CD4-positive, alpha-beta T cell treated with Interleukin-10 for 1 hour (primary cell): ENCODE measurements at places on chromosomes 7 and 10.
A peak's percentile ranks its signal among the peaks of the same experiment; 100 is the strongest.

DNA sequence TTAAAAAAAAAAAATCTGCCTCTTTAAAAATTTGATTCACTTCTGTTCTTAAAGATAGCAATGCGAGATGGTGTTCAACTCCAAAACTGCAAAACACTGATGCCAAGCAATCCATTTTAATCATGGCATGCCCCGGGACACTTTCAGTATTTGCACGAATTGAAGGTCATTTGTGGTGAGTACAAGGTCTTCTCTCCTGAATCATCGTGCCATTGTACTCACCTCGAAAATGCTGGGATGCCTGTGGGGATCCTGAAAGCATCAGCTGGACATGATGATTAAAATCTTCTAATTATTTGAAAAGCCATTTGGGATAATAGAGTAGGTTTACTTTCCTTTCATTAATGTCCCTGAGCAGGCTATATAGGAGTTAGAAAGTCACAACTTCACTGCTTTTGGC is 125.1 kb upstream of the NRP1 start:
- DNase-seq = no peak

DNA sequence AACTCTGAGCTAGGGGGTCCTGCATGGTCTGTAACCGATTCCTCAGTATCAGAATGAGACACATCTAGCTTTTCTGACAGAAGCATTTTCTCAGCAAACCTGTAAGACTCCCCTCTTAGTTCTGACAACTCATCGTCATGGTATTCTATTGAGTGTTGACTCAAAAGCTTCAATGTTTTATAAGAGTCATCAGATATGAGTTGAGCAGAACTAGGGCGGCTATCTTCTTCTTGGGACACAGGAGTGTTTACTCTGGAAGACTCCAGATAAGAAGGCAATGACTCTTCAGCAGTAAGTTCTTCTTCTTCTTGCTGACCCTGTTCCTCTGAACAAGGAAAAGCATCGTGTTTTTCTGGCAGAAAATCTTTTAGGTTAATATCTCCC is 167.0 kb upstream of the CCDC6 start:
- DNase-seq = no peak

DNA sequence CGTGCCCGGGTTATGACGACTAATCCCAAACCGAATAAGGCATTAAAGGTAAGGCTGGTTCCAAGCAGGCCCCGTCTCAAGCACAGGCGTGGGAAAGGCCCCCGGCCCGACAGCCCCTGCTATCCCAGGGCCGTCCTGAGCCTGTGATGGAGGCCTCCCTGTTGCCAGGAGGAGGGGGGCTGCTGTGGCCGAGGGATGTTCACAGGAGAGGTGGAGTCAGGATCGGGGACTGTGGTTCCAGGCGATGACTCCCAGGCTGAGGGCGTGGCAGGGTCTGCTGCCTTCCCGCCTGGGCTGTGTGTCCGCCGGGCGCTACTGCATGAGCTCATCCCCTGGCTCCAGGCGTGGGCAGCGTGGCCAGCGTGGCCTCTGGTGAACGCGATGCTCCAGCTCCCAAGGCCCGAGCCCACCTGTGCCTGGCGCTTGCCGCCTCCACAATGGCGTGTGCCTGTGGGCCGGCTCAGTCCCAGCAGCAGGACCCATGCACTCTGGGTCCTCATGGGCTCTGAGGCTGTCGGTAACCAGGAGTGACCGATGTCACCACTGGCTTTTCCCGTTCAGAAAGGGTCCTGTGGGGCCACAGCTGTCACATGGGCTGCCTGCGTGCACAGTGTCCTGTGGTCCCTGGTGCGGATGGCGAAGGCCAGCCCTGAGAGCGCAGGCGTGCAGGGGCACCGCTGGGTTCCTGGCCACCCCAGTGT is 8.8 kb downstream of the MAFK start:
- DNase-seq = no peak

GRCh38 chr7:30994206-30995100 is 30.7 kb downstream of the GHRHR start:
- no peak for DNase-seq

- DNase-seq = no peak
These were observed 137.7 kb downstream of the ETV1 start for GRCh38 chr7:13851736-13852135.

GRCh38 chr7:46317256-46317655 is 396.2 kb upstream of the IGFBP3 start:
- no peak for DNase-seq

DNA sequence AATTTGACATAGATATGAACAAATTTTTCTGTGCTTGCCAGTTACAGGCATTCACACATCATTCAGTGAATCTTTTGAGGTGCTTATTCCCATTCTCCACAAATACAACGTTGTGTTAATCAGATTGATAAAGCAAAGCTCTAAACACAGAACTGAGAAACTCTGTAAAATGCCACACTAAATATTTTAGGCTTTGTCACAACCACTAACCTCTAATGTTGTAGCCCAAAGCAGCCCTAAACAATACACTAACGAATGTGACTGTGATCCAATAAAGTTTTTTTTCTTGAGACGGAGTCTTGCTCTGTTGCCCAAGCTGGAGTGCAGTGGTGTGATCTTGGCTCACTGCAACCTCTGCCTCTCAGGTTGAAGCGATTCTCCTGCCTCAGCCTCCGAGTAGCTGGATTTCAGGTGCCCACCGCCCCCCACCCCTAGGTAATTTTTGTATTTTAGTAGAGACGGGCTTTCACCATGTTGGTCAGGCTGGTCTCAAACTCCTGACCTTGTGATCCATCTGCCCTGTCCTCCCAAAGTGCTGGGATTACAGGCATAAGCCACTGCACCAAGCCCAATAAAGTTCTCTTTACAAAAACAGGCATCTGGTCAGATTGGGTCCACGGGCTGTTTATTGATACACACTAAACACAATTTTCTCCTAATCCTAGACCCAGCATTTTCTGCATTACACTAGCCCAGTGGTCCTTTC is 6.9 kb downstream of the CYCS start:
- no peak for DNase-seq

- peak; percentile 51 for DNase-seq
These were observed 23.5 kb upstream of the CARD11 start for GRCh38 chr7:3067193-3067592.

GRCh38 chr7:67512481-67512880 is 515.8 kb downstream of the TYW1 start:
- no peak for DNase-seq

GRCh38 chr10:78572565-78572964 is 496.2 kb upstream of the ZMIZ1 start:
- DNase-seq = no peak

DNA sequence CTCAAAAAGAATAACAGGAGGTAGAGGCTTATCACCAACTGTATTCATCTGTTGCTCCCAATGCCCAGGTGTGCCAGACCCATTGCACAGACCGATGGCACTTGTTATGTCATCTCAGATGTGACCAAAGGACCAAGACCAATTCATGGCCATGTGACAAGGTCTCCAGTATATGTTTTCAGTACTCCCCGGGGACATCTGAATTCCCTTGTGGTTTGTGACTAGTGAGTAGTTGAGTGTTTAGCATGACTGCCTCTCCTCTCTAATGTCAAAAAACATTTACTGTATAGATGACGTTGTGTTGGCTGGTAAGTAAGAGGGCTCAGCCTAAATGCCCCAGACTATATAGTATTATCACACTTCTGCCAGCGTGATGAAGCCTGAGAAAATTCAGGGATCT is 202.1 kb upstream of the SMIM30 start:
- no peak for DNase-seq

DNA sequence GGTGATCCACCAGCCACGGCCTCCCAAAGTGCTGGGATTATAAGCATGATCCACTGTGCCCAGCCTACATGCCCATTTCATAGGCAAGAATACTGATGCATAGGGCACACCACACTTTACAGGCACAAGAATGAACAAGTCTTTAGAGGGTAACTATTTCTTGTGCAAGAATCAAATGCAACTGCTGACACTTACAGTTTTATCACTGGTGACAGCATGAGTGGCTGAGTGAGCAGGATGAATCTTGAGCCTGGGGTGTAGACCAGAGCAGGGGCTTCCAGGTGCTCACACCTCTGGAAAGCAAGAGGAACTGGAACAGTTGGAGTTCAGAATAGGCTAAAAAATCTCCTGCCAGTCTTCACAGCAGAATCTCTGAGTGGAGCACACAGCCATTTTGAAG is 287.5 kb downstream of the KCNMA1 start:
- DNase-seq = no peak

DNA sequence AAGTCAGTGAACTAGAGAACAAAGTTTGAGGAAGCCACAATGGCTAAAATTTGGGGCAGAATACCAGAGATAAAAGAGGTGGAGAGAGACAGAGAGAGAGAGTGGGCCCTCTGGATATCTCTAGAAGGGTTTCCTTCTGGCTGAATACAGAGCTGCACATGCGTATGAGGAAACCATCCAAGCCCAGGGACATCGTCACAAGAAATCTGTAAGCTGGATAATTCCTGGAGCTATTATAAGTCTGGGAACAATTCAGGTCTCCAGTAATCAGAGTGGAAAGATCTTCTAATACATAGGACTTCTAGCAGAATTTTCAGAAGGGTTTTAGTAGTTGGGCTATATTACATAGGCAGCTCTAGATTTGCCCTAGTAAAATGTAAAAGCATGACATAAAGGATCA is 415.7 kb upstream of the MTPN start:
- DNase-seq = no peak

DNA sequence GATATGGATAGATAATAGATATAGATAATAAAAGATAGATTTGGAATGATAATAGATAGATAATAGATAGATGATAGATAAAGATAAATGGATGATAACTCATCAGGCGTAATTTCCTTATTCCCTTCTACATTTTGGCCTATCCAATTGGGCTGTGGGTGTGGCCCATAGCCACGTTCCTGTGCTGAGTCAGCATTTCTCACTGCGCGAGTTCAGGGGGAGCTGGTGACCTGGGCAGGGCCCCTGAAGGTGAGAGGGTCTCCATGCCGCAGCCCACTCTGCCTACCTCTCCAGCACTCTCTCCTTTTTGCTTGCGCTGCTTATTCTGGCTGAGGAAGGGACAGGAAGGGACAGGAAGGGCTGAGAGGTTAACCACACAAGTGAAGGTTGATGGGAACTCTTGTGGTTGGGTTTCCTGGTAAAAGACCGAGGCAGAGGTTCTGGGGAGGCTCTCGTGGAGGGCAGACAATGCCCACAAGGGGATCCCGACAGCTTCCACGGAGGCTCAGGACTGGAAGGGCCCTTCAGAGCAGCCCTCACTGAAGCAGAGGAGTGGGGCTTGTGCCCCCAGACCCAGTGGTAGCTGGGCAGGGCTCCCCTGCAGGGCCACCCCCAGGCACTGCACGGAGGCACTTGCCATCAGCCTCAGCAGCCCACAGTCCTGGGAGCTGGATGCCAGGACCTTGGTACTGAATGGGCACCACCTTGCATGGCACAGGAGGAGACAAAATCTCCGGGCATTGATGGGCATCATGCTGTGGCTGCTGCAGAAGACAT is 247.3 kb upstream of the PITRM1 start:
- DNase-seq = peak; percentile 14

DNA sequence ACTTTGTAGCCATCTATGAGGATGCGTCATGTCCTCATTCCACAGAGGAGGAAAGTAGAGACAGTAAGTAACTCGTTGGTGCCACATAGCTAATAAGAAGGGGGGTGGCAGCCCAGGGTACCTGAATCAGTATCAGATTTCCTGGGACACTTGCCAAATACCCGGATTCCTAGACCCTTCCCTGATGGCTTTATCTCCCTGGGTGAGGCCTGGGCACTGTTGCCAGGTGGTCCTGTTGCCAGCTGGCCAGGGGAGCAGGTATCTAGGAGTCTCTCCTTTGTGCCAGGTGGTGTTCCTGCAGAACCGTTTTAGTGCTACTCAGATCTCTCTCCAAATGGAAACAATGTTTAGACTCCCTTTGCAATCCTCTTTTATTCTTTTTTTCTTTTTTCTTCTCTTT is 12.7 kb downstream of the SLC29A3 start:
- DNase-seq = no peak

- no peak for DNase-seq
These were observed 128.6 kb upstream of the PDLIM1 start for GRCh38 chr10:95419399-95419798.

DNA sequence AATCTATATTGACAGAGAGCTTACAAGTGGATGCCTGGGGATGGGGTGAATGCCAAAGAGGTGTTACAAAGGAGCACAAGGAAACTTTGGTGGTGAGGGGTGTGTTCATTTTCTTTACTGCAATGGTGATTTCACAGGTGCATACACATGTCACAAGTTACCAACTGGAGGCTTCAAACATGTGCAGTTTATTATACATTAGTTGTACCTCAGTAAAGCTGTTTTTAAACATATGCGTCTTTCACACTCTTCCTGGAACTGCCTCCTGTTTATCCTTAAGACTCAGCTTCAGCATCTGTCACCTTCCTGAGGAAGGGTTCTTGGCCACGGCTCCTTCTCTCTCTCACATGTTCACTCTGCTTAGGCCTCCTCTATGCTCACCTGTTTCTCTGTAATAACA is 731.5 kb downstream of the PARD3 start:
- DNase-seq = no peak

DNA sequence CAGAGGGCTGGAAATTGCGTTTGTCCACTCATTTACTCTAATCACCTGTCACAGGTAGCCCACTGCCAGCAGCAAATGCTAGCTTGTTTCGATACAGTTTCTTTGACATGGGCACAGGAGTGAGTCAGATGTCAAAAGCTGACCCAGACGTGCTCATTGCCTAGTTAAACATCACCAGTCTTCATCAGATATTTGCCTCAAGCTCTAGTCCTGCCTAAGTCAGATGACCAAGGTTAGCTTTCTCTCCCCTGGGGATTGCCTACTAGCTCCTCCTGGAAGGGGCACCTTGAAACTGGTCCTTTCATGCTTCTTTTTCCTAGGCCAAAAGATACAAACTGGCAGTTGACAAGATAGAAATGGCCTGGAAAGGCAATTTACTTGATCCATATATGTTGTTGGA is 35.2 kb downstream of the GPAM start:
- no peak for DNase-seq

- no peak for DNase-seq
These were observed 33.7 kb upstream of the FZD1 start for GRCh38 chr7:91230503-91230902.

DNA sequence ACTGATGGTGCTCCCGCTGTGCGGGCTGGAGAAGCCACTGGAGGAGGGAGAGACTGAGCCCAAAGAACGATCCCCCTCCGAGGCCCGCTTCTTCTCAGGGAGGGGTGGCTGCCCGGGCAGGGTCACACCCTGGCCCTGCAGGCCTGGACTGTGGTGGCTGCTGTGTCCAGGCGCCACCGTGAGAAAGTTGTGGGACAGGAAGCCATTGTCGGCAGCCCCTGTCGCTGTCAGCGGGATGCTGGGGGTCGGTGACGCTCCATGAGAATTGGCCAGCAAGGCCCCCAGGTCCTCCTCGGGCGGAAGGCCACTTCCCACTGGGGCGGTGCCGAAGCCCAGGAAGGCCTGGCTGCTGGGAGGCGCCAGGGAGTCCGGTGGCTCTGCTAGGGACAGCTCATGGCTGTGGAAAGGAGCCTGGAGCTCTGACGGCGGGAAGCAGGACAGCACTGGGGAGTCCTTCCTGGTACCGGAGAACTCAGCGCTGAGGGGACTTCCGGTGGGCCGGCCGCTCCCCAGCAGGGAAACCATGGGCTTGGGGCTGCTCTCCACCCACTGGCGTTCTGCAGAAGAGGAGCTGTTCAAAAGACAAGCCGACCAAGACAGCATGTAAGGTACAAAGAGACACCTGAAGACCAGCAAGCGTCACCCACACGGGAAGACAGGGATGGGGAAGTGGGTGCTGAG is 278.8 kb downstream of the TNS3 start:
- no peak for DNase-seq
